ENCODE measurements at places on chromosomes 11 and 22.
A peak's percentile ranks its signal among the peaks of the same experiment; 100 is the strongest.

DNA sequence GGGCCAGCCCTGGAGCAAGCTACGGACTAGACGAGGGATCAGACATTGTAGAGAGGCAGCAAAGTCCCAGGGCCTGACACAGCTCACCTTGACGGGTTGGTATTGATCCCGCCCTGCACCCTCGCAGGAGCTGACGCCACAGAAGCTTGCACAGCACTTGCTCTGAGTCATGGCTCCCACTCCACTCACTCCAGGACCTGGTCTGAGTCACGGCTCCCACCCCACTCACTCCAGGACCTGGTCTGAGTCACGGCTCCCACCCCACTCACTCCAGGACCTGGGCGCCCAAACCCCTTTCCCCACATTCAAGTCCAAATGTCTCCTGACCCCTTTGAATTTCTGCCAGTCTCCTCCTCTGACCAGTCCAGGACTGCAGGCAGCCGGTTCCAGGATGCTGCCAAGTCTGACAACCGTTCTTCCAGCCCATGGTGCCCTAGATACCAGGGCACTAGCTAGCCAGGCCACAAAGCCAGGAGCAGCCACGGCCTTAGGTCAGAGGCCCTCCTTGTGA is 6.0 kb upstream of the PNPLA5 start:
- no peak for DNase-seq

GRCh38 chr22:44194569-44194968 is 13.8 kb downstream of the PARVG start:
- no peak for DNase-seq

DNA sequence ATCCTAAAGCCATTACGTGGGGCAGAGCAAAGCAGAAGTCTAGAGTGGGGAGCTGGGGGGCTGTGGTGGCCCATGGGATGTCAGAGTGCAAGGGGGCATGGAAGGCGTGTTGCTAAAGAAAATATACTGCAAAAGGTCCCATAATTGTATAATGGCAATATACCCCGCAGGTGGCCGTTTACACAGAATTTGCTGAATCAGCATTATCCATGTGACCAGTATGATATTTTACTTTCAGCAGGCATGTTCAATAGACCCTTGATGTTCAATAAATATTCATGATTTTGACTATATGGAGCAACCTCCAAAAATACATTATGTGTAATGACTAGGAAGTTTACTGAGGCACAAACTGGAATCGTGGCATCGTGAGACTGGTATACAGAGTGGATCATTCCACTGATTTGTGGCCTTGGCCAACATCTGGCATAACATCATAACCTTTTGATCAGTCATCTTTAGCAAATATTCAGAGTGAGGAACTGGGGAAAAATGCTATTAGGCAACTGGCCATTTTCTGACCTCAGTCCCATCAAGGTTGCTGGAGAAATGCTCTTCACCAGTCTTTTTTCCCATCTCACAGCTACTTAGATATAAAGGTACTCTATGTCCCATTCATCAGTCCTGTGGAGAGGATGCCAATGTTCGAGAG is 29.3 kb upstream of the PPP2R1B start:
- DNase-seq: no peak

- peak; percentile 65 for DNase-seq
These were observed 576 bp downstream of the TMEM258 start for GRCh38 chr11:61791737-61792309.

- peak; percentile 94 for DNase-seq
These were observed at the start of gene SELENOO for GRCh38 chr22:50200461-50201190. Gene SELENOO, plus strand, starts transcription at chr22:50201011. Its CDS starts 26 bp downstream, at chr22:50201037.

- DNase-seq: no peak
These were observed 176.2 kb upstream of the NECTIN1 start for GRCh38 chr11:119905162-119905561.

All from activated naive CD4-positive, alpha-beta T cell treated with anti-CD3 and anti-CD28 coated beads, Interleukin-2, amount 10 ng/mL, durations not matched to agents 7 days and 5 days (primary cell).